ENCODE measurements at places on chromosomes 1 and 21. TPM values are rescaled to one million over a fixed set of nuclear protein-coding genes. Genes with fewer than 3 reads are reported as not detected.

DNA sequence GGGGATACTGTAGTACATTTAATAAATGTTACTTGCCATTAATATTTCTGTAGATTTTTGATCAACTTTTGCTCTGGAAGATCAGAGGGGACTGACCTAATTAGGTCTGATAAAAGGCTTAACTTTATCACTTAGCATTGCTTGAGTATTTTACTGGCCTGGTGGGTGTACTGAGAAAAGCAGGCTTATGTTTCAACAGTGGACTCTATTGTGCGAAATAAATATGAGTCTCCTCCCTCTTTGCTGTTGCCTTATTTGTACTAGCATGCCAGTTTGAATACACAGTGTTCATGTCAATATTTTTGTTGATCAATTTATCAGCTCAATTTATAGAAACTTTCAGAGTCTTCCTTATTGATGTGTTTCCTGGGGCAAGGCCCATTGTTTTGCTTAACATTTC lies 49.1 kb downstream of the EBNA1BP2 start:
- no peak for DNase-seq

DNA sequence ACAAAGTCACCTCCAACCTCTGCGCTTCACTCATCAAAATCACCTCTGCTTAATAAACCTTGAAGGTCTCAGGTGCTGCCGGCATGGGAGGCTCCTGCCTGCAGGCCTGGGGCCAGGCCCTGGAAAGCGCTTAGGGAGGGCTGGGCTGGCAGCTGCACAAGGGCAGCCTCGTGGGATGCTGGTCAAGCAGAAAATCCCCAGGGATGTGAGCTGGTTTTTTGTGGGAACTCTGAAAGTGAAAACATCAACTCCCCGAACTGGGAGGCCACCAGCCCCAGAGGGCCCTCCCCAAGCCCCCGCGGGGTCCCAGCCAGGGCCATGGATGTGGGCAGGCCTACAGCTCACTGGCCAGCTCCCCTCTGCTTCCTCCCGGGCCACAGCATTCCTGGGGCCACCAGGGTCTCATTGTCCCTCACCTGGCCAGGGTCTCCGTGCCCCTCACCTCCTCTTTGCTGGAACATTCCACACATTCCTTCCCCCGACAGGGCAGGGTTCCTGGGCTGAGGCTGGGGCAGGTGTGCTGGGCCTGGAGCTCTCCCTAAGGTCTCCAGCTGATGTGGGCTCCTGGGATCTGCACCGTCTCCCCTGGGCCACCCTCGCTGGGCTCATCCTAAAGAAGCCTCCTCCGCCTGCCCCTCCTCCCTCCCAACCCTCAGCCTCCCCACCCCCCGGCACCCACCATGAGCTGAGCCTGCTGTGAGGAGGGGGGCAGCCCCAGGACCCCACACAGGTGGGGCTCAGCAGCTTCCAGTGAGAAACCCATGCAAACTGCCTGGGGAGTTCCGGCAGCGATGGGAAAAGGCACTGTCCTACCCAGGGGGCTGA lies 36.0 kb upstream of the POFUT2 start:
- DNase-seq, result peak; percentile 17

The CD34 gene
- 15.2 TPM for total RNA-seq

The MX2 gene
- 3.8 TPM for total RNA-seq

DNA sequence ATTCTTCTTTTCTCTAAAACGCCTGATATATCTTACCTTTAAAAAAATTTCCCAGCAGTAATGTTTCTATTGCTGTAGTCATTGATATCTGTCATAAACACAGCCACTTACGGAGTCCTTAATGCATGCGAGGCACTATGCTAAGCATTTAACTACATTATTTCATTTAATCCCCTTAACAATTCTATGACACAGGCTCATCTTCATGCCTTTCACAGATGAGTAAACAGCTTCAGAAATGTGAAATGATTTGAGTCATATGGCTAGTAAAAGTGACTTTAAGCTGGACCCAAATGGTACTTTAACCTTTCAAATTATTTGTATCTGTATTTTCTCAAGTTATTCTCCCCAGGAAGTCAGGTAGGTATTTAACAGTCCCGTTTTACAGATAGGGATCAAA lies 125.1 kb upstream of the FGGY start:
- no peak for DNase-seq

GRCh38 chr1:8903410-8903809 lies 24.9 kb upstream of the ENO1 start:
- DNase-seq, result no peak

- no peak for DNase-seq
Observed at GRCh38 chr1:17930635-17931034, 175.5 kb downstream of the ACTL8 start.

The TEKT2 gene
- total RNA-seq, result not detected

- no peak for DNase-seq
Observed at GRCh38 chr1:234243521-234244260, 129.6 kb upstream of the COA6 start.

GRCh38 chr1:201850053-201850397 lies 21.1 kb downstream of the IPO9 start:
- DNase-seq, result no peak

- no peak for DNase-seq
Observed at GRCh38 chr1:62912028-62912638, 128.2 kb downstream of the ATG4C start.

GRCh38 chr1:167659450-167659849 lies 29.4 kb downstream of the RCSD1 start:
- DNase-seq, result no peak

- no peak for DNase-seq
Observed at GRCh38 chr1:153395776-153396175, 4.9 kb upstream of the S100A8 start.

DNA sequence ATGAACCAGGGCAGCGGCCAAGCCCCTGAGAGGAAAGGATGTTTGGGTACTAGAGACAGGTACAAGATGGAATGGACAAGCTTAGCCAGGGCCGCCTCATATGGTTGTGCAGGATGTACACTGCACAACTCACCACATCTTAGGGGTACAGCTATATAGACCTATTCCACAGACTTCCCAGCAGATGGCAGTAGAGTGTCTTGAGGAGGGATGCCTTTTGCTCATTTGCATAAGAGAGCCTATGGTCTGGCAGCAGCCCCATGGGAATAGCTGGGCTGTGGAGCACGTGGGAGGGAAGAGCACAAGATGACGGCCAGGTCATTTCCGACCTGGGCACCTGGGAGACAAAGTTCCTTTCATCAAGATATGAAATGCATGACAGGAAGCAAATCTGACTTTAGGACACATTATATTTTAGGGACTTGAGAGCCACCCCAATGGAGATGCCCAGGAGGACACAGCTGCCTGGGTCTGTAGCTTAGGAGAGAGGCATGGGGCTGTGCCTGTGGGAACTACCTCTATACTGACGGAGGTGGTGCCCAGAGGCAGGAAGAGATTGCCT lies 215.5 kb downstream of the KCNJ6 start:
- no peak for DNase-seq

GRCh38 chr1:26799479-26800142 lies 11.9 kb downstream of the PIGV start:
- DNase-seq, result peak; percentile 62

GRCh38 chr1:165162671-165163241 lies 193.8 kb downstream of the LMX1A start:
- DNase-seq, result no peak

Data from left colon (tissue), 2 donors.